SW 1271 (cell line): ENCODE measurements at places on chromosomes 5 and 9.

DNA sequence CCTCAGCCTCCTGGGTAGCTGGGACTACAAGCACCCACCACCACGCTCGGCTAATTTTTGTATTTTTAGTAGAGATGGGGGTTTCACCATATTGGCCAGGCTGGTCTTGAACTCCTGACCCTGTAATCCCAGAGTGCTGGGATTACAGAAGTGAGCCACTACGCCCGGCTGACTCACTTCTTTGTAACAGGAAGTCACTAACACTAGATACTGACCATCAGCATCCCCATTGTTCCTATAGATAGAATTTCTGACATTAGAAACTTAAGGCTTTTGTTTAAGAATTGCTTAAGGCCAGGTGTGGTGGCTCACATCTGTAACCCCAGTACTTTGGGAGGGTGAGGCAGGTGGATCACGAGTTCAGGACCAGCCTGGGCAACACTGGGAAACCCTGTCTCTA, 42.2 kb downstream of the LEAP2 start:
- peak; percentile 21 for DNase-seq

GRCh38 chr5:138359621-138360020, 7.1 kb downstream of the KDM3B start:
- DNase-seq = no peak

DNA sequence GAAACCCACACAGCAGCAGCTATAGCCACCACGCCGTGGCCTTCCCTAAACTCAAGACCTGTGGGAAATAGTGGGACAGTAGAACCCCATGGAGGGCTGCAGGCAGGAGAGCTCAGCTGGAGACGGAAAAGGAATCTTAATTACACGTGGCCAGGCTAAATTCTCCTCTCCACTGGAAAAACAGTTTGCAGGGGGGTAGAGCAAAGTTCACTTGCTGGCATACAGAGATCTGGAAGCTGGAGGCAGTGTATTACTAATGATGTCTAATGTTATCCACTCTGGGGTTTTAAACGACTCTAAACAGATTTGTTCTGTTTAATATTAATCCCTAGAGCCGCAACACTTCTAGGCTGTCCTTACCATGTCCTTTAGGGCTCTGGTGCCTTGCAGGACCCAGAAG, 257.1 kb downstream of the SAXO1 start:
- no peak for DNase-seq

DNA sequence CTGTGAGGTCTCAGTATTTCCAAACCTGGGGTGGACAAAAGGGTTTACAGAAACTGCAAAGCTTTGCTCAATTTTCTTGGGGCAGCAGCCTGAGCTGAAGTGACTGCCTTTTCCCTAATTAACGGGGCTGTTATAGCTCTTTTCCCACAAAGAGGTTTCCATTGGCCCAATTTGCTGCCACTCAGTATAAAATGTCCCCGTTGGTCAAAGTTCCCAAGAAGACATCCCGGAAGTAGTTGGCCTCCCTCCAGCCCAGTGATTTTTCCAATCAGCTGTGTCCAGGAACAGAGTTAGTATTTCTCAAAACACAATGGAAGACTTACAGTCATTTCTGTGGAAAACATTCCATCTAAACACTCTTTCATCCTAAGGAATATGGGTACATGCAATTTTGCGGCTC, 643.6 kb downstream of the ACTL7B start:
- DNase-seq = no peak

DNA sequence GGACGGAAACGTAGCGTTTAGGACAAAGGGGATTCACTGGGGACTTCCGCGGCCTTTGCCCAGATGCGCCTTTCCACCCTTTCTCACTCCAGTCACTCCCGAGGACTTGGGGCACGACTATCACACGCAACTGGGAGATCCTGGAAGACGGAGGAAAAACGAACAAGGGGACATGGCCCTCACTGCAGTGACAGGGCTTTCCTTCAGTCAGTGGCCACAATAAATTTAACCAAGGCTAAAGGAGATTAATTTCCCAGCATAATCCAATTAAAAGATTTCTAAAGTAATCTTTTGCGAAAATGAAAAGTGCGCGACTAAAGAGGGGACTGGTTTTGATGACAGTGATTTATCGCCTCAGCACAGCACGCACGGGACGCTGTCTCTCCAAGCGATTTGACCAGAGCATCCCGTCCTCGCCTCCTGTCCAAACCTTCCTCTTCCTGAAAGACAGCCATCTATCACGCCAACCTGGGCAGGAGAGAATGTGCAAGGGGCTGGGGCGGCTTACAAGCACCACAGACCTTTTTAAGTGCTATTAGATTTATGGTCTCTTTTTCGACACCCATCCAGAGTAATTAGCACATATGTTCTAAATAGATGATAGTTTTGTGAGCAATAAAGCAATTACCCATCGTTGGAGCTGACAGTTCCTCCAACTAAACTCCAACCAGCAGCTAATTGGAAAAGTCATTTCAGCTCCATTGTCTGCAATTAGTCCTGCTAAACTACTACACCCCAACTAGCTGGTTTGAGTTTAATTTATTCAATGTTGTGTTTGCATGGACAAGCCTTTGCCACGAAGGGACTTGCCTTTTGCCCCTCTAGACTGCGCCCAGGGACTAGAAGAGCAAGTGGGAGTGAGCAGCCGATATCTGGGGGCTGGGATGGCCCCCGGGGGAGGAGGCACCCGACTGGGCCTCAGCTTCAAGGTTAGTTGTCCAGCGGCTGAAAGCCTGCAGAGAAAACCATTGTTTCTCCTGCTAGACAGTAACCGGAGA, 7.4 kb downstream of the NR2F1-AS1 start:
- no peak for DNase-seq

DNA sequence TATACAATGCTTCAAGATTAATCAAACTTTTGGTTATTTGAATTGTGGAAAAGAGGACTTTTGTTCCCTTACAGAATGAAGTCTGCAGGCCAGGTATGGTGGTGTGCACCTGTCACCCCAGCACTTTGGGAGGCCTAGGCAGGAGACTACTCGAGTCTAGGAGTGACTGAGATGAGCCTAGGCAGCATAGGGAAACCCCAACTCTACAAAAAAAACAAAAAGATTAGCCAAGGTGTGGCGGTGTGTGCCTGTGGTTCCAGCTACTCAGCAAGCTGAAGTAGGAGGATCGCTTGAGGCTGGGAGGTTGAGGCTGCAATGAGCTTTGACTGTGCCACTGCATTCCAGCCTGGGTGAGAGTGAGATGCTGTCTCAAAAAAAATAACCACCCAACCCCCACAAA, 9.3 kb downstream of the CCNH start:
- DNase-seq = no peak

DNA sequence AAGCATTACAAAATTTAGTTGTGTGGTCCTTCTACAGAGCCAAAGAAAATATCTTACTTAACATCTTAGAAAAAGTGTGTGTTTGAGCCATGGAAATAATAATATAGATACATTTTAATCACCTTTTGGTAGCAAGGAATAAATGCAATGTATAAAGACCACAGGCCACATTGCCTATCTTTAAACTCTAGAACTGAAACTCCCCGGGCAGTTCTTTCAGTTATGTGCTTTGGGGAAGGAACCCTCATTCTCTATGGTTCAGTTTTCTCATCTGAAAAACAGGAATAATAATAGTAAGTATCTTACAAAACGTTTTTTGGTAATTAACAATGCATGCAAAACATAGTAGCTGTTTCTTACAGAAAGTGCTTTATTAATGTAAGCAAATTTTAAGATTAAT, 67.8 kb upstream of the GABRB2 start:
- DNase-seq = no peak

DNA sequence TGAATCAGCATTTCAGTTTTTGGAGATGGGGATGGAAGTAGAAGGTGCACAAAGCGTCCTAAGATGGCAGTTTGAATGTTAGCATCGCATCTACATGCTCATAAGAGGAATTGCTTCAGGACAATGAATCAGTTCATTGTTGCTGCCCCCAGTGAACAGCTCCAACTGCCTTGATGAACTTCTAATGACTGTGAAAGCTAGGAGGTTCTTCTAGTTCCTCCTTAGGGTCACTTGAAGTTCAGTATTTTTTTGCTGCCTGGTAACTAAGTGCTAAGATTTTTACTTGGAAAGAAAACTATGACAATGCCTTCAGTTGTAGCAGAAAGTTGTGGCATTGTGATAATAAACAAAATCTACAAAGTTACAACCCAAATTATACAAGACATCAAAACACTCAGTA, 271.6 kb downstream of the RAB3C start:
- no peak for DNase-seq

- no peak for DNase-seq
Measured at GRCh38 chr9:2241461-2241835, 226.3 kb downstream of the SMARCA2 start.

DNA sequence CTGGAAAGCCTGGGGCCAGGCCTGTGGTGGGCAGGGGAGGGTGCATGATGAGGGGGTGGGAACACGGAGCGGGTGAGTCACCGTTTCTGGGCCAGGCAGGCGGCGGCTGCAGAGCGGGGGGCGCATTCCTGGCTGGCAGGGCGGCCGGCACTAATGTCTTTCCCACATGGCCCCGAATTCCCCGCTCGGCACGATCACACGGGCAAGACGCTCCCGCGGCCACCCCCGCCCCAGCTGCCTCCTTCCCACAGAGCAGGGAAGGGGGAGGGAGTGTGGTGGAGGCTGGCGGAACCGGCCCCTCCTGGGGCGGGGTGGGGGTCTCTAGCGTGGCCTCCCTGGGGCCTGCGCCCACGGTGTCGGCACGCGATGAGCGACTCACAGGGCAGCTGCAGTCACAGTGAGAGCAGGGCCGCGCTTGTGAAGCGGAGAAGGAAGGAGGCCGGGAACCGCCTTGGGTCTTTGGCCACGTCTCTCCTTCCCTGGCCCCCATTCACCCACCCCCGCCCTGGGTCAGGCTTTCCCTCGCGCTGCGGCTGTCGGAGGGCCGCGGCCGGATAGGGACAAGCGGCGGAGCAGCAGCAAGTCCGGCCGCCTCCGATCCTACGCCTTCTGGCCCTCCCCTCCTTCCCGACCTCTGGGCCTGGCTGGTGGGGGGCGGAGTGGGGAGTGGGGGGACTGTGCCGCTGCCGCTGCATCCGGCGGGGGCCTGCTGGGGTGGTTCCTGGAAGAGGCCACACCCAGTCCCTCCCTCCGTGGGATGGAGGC, 48.9 kb downstream of the CXXC5 start:
- no peak for DNase-seq

DNA sequence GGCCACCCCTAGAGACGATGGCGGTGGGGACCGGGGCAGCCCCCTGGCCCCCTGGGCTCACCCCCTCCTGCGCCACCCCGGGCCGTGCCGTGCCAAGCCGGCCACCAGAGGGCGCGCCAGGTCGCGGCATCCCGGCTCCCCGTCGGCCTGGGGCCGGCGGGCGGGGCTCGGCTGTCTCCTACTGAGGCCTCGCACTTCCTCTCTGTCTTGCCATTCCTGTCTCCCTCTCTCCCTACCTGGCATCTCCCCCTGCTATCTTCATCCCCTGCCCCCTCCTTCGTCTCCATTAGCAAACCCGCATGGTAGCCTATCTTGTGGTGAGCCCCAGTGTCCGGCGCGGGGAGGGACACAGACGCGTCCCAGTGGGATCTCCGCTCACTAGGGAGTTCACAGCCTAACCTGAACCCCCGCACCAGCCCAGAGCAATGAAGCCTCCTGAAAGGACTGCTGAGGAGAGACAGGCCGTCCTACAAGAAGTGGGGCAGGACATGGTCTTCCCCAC, 29.8 kb upstream of the FABP6 start:
- DNase-seq = peak; percentile 52

- no peak for DNase-seq
Measured at GRCh38 chr5:157196045-157196444, 15.4 kb downstream of the ITK start.

- no peak for DNase-seq
Measured at GRCh38 chr5:40166802-40167201, 512.9 kb upstream of the PTGER4 start.

DNA sequence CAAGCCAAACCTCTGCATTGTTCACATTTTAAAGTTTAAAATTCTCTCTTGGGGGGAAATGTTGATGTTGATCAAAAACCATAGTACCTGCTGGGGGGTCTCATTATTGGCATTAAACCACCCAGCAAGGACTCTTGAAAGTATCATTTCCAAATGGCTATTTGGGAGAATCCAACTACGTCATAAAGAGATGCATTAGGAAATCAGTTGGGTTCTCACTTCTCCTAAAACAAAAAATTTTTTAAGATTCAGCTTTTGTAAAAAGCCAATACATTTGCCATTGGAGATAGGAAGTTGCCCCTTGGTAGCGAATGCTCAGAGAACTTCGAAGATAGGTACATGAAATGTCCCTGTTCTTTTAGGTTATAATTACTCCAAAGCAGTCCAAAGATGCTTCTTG, 96.4 kb downstream of the GNAQ start:
- no peak for DNase-seq

- no peak for DNase-seq
Measured at GRCh38 chr5:130171699-130172098, 267.4 kb downstream of the CHSY3 start.

DNA sequence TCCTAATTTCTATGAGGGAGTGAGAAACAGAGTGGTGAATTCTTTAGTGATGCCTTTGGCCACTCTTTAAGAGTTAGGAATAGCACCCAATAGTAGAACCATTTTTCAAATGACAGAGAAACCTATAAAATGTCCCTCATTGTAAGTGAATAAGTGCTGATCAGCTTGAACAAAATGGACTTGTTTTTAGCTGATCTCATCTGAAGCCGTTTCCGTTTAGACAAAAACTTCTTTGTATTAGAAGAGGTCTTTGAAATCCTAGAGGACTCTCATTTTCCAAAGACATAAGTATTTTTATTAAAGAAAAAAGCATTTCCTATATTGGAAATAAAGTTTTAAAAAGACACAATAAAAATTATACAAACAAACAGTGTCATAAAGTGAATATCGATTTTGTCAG, 273.9 kb downstream of the ARHGEF28 start:
- DNase-seq = no peak

- DNase-seq = no peak
Measured at GRCh38 chr9:78874061-78874460, 577.1 kb downstream of the PSAT1 start.

- no peak for DNase-seq
Measured at GRCh38 chr9:12875191-12875590, 100.4 kb downstream of the LURAP1L start.

DNA sequence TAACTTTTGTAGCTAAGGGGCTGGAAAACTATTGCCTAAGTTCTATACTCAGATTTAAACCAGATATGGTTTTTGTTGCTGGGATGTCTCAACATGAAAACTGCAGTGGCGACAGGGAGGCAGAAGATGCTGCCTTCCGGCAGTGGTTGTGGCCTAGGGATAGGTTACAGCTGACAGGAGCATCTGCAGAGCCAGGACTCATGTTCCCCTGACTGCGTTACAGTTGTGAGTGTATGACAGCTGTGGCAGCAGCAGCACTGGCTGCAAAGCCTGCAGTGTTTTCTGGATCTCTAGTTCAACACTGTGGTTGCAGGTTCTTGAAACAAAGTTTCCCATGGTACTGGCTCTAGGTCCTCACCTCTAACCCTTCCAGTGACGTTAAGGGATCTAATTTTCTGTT, 498.8 kb upstream of the CDH18 start:
- no peak for DNase-seq

- no peak for DNase-seq
Measured at GRCh38 chr5:7638456-7638855, 212.5 kb downstream of the CFAP90 start.

DNA sequence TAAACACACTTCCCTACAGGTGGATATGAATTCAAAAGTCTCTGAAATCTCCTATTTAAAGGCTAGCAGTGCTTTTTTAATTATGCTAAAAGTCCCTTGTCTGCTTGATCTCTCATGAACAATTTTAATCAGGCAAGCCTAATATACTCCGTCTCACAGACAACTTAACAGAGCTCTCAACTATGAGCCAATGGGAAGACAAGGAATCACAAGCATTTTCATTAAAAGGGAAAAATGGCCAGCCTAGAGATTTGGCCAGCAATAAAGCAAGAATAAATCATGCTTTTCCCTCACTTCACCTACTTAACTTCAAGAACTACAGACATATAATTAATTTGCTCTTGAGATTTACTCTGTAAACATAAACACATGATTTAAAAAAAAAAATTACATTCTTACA, 78.0 kb downstream of the RFX3 start:
- no peak for DNase-seq
